ENCODE measurements at places on chromosomes 2 and 18. TPM values are rescaled to one million over a fixed set of nuclear protein-coding genes. Genes with fewer than 3 reads are reported as not detected.
A peak's percentile ranks its signal among the peaks of the same experiment; 100 is the strongest.

The LINC00305 gene
- not detected for total RNA-seq

The SIX3 gene
- not detected for total RNA-seq

The INHA gene
- total RNA-seq, result 0.37 TPM

The IL1R1 gene
- 189 TPM for total RNA-seq

The SAG gene
- total RNA-seq, result not detected

The FAM228B gene
- total RNA-seq, result 38.2 TPM

The FAM237A gene
- not detected for total RNA-seq

DNA sequence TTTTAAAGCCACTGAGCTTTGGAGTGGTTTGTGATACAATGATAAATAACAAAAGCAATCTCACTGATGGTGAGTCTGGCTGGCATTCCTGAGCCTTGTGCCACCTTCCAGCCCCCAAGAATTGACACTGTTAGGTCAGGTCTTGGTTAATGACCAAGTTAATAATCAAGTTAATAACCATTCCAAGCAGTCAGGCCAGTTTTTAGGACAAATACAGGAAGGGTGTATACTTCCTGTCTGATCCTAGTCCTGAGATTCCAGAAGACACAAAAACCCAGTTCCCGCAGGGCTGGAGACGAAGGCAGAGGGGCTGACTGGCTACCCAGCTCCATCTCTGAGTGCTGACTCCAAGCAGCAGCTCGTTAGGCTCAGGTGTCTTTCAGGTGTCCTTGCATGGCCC lies 74.6 kb upstream of the LAPTM4A start:
- DNase-seq, result peak; percentile 15

DNA sequence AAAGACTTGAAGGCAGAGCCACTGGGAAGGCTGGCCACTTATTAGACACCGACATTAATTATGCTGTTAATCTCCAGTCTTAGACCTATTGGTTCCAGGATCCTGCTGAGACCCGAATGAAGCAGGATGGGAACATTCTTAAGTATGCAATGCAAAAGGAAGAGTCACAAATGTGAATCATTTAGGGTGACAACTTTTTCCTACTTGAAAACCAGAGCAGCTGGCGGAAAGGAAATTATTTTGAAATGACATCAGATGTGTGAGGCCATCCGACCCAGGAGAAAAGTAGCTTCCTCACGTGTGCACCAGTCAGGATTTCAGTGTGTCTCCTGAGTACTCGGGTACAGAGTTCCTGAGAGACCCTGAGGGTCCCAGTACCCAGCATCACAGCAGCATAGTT lies 222.9 kb upstream of the NCKAP5 start:
- DNase-seq, result no peak

- DNase-seq, result peak; percentile 0
Measured at GRCh38 chr2:119723784-119724467, 35.8 kb upstream of the PTPN4 start.

DNA sequence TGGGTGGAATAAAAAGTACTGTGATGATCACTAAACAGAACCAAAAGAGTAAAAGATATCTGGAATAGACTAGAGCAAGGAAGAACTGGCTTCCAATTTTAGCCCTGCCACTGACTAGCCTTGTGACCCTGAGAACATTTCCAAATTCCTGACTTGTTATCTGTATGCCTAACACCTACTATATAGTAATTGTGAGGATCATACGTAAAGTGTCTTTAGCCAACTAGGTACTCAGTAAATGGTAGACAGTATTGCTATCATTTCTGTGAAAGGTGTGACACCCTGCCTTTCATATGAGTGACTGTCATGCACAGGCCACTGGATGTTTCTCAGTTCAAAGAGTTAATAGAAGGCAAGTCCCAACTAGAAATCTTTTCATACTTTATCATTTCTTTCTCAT lies 29.8 kb downstream of the CYTIP start:
- no peak for DNase-seq

GRCh38 chr2:148058641-148059040 lies 37.8 kb downstream of the MBD5 start:
- DNase-seq, result no peak

DNA sequence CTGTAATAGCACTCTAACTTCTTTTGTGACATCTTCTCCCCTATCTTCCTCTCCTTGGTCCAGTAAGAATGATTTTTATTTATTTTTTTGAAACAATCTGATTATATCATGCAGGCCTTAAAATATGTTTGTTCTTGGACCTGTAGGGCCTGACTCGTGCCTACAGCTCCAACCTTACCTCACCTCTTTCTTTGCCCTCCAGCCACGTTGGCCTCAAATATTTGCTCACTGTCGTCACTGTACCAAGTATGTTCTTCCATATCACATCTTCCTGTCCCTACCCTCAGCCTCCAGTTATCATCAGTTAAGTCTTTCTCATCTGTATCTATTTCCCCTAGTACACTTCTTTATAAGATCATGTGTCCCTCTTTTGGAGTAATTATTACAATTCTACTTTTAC lies 125.5 kb downstream of the CDH7 start:
- no peak for DNase-seq

DNA sequence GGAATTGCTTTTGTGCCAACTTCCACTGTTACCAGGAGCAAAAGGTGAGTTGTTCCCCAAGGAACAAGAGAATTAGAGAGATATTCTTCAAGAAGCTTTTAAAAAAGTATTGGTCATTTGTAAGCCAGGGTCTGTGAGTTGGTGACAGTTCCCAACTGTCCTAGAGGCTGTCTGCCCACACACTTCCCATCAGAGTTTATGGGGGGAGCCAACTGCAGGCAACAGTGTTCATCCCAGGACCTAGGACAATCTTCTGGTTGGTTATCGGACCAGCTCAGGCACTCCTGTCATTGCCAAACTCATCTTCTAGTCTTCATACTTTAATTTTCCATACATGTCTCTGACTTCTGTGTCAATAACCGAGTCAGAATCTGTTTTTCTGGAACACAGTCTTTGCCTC lies 47.5 kb upstream of the SLC8A1 start:
- DNase-seq, result no peak

- no peak for DNase-seq
Measured at GRCh38 chr2:167966937-167967913, 280.2 kb downstream of the STK39 start.

DNA sequence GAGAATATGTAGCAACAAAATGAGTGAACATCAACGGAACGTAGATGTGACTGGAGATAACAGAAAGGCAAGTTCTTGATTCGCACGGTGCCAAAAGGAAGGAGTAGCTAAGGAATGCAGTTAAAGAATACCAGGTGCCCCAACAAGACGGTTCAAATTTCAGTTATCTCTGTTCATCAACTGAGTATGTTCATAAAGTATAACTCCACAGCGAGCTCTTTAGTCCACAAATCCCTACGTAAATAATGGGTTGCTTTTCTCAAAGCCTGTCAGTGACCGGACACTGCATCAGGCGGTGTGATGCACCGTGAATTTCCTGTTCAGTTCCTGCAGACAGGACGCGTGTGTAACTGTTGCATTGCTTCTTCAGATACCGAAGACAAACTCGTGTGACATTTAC lies 91.8 kb downstream of the NOL10 start:
- no peak for DNase-seq

DNA sequence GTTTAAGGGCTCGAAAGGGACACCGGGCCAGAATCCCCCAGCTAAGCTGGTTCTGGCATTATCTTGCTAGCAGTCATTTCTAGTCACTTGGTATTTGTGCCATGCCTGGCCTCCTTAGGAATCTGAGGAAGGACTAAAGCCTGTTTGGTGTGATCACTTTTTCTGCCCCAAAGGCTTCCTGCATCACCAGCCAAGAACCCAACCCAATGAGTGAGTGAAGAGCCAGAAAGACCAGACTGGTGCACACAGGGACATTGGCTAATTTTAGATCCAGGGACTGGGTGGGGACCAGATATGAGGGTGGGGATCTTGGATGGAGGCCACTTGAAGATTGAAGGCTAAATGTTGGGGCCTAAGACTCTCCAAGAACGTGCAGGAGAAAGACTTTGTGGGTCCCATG lies 411.9 kb upstream of the TNP1 start:
- no peak for DNase-seq

- no peak for DNase-seq
Measured at GRCh38 chr2:84527137-84528129, 11.1 kb downstream of the DNAH6 start.

- no peak for DNase-seq
Measured at GRCh38 chr2:26655611-26656195, 14.5 kb upstream of the CIB4 start.

DNA sequence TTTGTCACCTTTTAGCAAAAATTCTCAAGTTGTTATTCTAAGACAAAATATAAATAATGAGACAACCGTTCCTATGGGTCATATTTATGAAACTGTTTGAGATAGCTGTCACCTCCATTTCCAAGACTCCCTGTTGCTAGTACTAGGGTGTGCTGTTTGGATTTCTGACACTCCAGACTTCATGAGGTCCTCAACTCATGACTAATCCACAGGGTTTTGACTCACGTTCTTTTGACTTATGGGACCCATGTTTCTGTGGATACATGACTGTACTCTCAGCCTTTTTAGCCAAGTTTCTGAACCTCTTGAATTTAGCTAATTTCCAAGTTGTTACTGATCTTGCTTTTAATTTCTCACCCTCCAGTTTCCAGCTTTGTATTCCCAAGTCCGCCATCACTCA lies 178.7 kb upstream of the FAM98A start:
- DNase-seq, result no peak

- DNase-seq, result no peak
Measured at GRCh38 chr2:140882671-140883620, 1247.9 kb downstream of the LRP1B start.

GRCh38 chr18:35818353-35818667 lies 154.2 kb upstream of the RMP24 start:
- DNase-seq, result no peak

- no peak for DNase-seq
Measured at GRCh38 chr2:69185807-69186206, 172.8 kb downstream of the ANTXR1 start.

- DNase-seq, result no peak
Measured at GRCh38 chr2:231781798-231782726, 980 bp upstream of the PDE6D start.

DNA sequence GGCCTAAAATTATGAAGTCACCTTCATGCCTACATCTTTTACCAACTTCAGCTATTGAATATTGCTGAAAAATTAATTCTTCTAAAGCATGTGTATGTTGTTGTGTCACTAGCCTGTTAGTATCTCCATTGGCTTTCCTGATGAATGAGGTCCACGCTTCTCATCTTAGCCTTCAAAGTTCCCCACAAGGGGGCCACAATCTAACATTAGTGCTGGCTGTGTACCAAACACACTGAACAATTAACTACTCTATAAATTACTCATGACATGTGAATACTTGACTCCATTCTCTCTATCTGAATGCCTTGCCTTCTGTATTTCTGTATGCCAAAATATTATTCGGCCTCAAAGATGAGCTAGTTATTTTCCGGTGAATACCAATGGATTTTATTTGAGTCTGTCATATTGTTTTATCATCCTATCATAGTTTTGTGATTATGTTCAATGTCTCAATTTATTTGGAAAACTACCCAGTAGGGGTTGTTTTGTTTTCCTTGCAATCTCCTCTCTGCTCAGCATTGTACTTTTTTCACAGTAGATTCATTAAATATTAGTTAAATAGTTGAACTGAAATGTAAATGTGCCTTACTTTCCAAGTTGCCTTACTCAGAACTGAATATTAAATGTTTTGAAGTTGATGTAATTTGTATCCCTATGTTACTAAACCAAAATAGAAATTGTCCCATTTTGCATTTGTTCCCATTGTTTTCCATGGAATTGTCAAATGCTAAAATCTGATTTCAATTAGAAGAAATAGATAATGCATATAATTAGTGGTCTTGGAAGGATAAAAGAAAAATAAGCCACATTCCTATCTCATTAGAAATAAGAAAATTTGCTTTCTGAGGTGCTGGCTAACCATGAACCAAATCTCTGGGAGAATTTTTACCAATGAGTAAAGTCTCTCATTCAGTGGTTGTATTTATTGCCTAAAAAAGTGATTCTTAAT lies 208.4 kb upstream of the COL3A1 start:
- no peak for DNase-seq

- DNase-seq, result no peak
Measured at GRCh38 chr2:168348076-168348475, 100.7 kb upstream of the STK39 start.

DNA sequence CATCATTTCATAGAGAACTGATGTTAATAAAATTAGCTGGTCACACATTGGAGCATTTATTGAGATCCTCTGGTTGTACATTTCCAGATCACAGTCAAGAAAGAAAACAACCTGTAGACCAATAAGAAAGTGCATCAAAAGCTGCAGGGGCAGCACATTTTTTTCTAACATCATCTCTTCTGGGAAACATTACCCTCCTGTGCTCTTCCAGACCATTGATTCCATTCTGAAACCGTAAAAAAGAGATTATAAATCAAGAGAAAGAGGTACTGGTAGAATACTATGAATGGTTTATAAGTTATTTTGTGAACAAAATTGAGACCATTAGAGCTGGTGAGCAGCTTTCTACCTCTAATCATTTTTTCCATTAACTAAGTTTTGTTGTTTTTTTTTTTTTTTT lies 1548.2 kb upstream of the CELF4 start:
- no peak for DNase-seq

DNA sequence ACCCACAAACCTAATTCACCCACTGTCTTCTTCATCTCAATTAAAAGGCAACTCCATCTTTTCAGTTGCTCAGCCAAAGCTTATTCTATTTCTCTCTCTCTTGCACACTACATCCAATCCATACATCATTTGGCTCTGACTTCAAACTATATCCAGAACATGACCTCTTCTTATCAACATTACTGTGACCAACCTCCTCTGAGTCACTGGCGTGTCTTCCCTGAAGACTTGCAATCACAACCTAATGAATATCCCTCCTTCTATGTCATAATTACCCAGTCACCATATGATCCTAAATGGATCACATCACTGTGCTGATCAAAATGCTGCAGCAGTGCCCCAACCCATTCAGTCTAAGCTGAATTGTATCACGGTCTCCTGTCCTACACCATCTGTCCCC lies 22.6 kb upstream of the SULT1C3 start:
- DNase-seq, result no peak

DNA sequence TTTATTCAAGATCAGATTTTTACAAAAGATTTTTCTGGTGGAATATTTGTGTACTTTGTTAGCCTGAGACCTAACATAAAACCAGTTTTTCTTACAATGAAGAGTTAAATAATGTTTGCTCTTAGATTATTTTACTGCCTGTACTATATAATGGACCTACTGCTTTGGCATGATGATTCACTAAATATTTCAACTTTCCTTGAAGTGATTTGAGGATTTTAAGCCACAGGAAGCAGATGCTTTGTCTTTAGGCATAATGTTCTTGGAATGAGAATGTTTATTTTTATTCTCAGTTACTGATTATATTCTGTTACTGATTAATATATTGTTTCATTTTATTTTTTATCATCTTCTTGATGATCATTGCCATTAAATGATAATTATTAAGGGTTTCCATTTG lies 175.3 kb upstream of the LRP1B start:
- no peak for DNase-seq

DNA sequence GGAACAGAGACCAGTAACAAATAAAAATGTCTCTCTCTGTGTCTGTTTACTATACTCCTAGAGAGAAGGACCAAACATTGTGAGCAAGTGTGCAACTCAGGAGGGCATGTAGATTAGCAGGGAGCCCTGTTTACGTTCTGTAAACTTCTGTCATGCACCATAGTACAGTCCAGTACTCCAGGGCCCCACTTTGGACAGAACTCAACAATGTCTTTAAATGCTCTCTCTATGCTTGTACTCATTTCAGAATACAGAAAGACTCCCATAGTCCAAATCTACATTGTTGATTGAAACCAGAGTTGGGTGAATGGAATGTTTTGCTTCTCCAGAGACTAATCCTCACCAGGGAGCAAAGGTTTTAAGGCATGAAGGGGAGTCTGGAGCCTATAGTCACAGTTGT lies 934.8 kb downstream of the NRXN1 start:
- DNase-seq, result no peak

- DNase-seq, result no peak
Measured at GRCh38 chr2:48808311-48808710, 52.8 kb upstream of the LHCGR start.
